ENCODE measurements at places on chromosomes 12 and 14.

GRCh38 chr14:88748288-88748687 is 44.5 kb downstream of the EML5 start:
- no peak for DNase-seq

DNA sequence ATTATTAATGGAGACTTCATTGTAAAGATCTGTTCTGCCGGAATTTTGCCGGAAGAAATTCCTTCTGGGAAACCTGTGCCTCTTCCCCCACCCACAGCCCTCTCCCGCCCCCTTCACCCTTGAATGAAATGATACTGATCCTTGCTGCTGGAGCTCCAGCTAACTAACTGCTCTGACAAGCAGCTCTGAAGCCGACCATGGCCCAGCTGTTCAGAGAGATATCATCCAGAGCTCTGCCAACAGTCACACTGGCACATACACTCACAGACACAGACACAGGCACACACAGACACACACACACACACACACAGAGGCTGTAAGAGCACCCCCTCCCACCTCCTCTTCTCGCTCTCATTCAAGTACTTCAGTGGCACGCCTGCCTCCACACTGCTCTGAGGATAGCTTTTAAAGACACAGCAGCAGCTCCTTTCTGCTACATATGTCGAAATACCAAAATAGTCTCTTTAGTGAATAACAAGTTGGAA is 88.6 kb downstream of the R3HDM2 start:
- peak; percentile 50 for DNase-seq

DNA sequence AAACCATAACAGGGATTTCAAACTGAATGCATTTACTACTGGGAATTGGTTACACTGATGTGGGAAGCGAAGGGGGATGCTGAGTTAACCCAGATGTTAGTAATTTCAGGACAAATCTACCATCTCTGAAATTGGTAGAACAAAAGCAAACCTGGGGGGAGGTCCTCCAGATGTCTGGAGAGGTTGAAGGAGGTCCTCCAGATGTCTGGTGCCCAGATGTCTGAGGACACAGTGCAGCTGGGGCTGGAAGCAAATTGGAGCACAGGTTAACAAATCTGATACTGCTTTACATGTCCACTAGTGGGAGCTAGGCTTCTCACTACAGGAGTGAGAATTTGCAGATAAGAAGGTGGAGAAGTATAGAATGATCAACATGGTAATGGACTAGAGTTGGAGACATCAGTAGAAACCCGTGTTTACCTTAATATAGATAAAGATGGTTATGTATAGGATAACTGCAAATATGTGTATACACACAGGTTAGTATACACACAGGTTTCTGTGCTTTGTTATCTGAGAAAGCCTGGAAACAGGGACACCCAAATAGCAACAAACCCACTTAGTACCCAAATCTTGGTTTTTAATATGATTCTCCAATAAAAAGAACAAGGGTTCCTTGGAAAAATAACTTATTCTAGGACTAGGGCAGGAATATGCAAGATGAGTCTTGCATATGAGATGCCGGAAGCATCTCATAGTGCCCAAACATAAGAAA is 162.5 kb downstream of the C12orf50 start:
- peak; percentile 25 for DNase-seq

DNA sequence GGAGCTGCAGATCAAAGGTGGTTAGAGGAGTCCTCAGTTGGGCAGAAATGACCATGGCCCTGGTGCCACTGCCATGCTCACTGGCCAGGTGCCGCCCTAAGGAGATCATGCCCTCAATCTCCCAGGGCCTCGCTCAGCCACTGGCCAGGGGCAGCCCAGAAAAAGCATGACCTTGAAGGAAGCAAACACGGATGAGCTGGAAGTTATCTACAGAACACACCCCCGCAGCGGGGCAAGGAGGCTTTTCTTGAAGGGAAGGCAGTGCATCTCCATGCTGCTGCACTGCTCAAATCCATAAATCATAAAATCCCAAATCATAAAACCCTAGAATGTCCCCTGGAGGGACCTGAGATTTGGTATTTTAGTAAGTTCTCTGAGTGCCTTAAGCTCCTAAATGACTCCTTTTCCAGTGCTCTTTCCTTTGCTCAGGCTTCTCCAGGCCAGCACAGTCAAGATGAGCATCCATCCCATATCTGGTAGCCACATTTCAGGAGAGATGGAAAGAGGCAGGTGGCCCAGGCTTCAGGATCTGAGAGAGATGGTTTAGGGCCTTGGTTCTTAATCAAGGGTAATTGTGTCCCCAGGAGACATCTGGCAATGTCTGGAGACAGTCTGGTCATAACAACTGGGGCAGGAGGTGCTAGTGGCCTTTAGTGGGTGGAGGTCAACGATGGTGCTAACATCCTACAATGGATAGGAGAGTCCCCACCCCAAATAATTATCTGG is 217.3 kb downstream of the RBM19 start:
- no peak for DNase-seq

- DNase-seq: no peak
These were observed 1104.3 kb downstream of the BCL11B start for GRCh38 chr14:98167705-98168104.

DNA sequence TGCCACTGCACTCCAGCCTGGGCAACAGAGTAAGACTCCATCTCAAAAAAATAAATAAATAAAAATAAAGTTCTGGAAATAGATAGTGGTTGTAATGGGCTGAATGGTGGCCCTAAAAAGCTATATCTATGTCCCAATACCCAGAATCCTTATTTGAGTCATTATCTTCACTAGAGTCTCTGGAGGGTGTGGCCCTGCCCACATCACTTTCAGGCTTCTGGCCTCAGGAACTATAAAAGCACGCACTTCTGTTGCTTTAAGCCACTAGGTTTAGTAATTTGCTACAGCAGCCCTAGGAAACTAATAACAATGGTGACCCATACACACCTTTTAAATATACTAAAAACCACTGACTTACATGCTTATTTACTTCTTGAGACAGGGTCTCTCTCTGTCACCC is 49.9 kb downstream of the MAP3K9 start:
- DNase-seq: no peak
